Stimulated activated CD4-positive, alpha-beta T cell treated with anti-CD3 and anti-CD28 coated beads, Interleukin-1b, Interleukin-23, amount 100 ng/mL, for 1 hour (primary cell): ENCODE measurements at places on chromosomes 3 and 15.

DNA sequence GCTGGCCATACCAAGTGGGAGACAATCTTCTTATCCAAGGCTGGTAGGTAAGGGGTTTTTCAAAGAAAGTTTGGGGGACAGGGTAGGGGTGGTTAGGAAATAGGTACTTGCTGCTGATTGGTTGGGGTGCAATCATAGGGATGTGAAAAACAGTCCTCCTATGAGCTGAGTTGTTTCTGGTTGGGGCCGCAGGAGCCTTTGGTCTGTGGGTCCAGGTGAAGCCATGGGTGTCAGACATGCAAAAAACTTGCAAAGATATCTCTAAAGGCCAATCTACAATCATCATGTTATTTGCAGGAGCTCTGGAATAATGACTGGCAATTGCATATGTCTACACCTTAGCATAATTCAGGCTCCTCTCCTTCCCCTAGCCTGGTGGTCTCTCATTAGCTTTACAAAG lies 982.3 kb downstream of the DIPK2A start:
- no peak for DNase-seq

DNA sequence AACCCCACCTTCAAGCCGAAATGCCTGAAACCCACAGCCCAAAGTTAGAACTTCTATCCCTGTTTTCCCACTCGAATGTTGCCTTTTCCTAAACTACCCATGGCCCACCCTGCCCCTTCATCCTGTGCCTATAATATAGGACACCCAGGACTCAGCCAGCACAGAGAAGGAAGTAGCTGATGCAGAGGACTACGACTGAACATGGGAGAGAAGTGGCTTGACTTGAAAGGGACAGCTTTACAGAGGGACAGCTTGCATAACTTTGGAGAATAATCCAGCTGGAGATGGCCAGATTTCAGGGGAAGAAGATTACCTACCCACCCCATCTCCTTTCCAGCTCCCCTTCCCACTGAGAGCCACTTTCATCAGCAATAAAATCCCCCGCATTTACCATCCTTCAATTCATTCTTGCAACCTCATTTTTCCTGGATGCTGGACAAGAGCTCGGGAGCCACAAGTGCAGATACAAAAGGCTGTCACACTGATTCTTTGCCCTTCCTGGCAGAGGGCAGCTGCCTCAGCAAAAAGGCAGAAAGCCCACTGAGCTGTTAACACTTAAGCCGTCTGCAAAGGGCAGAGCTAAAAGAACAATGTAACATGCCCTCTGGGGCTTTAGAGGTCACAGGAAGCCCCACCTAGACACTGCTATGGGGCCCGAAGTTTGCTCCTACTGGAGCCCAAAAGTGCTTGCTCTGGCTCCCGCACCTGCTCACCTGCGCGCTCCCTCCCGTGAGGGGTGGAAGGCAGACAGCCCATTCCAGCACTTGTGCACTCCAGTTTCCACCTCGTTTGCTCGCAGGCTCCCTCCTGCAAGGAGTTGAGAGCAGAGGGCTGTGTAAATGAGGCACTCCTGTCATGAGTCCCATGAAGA lies 224.0 kb downstream of the TBC1D5 start:
- no peak for DNase-seq

- DNase-seq: no peak
Observed at GRCh38 chr3:43036621-43037423, 57.7 kb downstream of the GASK1A start.

GRCh38 chr3:142445816-142446254 lies 2.0 kb downstream of the XRN1 start:
- DNase-seq: no peak

DNA sequence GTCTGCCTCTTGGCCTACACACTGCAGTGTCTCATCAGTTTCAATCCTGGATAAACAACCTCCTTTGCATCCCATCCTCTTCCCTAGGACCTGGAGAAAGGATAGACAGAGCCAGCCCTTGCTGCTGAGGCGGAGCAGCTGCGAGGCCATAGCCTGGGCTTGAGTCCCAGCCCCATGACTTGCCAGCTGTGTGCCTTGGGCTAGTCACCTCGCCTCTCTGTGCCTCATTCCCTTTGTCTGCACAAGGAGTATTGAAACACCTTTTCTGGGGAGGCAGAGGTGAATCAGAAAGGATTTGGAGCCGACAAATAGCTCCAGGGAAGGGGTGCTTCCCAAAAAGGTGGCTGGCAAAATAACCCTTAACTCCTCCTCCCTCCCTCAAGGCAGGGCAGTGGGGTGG lies 65.0 kb upstream of the SLC6A1 start:
- no peak for DNase-seq

- no peak for DNase-seq
Observed at GRCh38 chr15:32838338-32838737, 120.5 kb downstream of the GREM1 start.

- no peak for DNase-seq
Observed at GRCh38 chr3:168362661-168363247, 267.0 kb upstream of the GOLIM4 start.

- no peak for DNase-seq
Observed at GRCh38 chr3:58293516-58293915, 12.5 kb upstream of the RPP14 start.

DNA sequence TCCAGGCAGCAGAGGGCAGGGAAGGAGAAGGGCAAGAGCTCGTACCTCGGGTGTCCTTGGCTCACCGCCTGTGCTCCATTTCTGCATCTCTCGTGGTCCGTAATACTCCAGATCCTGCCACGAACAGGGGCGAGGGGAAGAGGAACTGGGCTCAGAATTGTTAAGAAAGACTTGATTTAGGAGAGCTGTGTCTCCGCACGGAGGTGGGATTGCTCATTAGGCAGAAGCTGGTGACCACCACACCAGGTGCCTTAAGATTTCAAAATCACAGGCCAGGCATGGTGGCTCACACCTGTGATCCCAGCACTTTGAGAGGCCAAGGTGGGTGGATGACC lies 37.2 kb upstream of the BDH1 start:
- no peak for DNase-seq

GRCh38 chr3:25191673-25192072 lies 236.4 kb upstream of the RARB start:
- DNase-seq: no peak

DNA sequence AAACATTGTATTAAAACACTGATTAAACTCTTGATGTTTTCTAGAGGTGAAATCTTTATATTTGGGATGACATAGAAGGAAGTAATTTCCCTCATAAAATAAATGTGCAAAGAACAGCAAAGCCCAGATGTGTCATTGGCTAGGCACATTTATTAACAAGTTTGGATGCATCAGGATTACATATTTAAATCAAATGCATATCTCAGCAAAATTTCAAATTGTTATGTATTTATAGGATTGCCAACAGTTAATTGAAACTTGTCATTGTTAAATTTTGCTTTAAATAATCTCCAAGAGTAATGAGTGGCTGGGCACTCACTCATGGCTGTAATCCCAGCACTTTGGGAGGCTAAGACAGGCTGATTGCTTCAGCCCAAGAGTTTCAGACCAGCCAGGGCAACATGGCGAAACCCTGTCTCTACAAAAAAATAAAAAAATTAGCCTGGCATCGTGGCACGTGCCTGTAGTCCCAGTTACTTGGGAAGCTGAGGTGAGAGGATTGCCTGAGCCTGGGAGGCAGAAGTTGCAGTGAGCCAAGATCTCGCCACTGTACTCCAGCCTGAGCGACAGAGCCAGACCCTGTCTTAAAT lies 28.2 kb downstream of the ARIH1 start:
- no peak for DNase-seq

- DNase-seq: no peak
Observed at GRCh38 chr15:80155001-80155377, 2.2 kb downstream of the FAH start.

GRCh38 chr3:144229330-144229729 lies 257.7 kb downstream of the DIPK2A start:
- DNase-seq: no peak

DNA sequence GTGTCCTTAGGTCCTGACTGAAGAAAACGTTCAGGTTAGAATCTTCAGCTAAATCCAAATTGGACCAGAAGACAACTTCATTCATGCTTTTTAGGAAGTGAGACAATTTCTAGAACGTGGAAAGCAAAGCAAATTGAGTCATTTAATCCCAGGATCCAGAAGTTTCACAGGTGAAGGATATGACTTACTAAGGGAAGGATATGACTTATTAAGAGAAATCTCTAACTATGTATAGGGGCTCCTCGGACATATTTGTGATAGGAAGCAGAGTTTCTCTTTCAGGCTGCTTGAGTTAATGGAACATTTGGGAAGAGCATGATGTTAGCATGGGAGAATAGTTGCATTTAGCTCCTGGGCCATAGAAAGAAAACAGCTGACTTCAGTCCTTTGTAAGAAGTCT lies 16.1 kb upstream of the PLOD2 start:
- DNase-seq: no peak

- DNase-seq: no peak
Observed at GRCh38 chr3:148070041-148070440, 627.7 kb upstream of the AGTR1 start.
